ENCODE measurements at places on chromosomes 4 and X.

GRCh38 chr4:37762294-37762990 lies 64.0 kb upstream of the PGM2 start:
- no peak for DNase-seq

DNA sequence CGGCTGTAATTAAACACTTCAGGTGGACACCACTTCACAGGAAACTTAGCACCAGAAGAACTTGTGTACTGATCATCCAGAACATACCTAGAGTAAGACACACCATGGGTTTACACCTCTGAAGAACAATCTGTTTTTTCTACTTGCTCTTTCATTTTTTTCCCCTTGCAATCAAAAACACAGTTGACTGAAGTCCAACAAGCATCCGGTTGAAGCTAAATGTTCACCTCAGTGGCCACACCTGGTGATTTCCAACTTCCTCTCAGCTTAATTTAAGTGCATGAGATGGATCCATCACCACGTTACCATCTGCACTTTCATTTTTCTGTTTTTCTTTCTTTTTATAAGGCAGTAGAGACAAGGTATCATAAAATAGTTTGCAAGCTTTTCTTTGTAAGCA lies 4.9 kb upstream of the TXK start:
- no peak for DNase-seq

- DNase-seq = no peak
Observed at GRCh38 chrX:13086076-13086475, 41.7 kb upstream of the FAM9C start.

DNA sequence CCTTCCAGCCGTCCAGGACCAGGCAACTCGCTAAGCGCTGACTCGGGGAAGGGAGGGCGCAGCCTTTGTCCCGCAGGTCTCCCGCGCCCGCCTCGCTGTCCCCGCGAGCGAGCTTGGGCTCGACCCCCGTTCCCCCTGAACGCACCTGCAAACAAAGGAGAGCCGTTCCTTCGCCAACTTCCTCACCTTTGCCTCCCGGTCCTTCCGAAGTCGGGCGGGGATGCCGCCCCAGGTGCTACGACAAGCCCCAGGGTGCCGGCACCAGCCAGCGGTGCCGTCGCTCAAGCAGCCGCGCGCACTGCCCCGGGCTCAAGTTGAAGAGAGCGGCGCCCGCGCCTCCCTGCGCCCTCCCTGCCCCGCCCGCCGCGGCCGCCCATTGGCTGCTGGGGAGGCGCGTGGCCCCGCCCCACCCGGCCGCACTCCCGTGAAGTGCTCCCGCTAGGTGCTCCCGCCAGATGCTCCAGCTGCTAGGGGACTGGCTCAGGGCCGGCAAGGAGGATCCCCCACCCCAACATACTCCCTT lies 107.1 kb downstream of the NSUN7 start:
- peak; percentile 82 for DNase-seq

DNA sequence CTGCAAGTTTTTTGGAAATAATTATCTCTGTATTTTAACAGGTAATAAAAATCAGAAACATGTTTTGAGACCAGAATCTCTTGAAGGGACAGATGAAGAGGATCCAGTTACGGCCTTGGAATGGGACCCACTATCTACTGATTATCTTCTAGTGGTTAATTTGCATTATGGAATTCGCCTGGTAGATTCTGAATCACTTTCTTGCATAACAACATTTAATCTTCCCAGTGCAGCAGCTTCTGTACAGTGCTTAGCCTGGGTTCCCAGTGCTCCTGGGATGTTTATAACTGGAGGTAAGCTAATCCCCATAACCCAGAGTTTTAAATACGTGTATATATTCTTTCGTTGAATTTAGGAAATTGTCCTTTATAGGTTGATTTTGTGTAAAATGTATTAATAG lies 59.4 kb downstream of the WDR17 start:
- DNase-seq = no peak

GRCh38 chr4:185471235-185472102 lies at the start of gene CCDC110:
Gene CCDC110, minus strand, starts transcription at chr4:185471733. Its CDS starts 50 bp downstream, at chr4:185471683.
- DNase-seq = peak; percentile 86

DNA sequence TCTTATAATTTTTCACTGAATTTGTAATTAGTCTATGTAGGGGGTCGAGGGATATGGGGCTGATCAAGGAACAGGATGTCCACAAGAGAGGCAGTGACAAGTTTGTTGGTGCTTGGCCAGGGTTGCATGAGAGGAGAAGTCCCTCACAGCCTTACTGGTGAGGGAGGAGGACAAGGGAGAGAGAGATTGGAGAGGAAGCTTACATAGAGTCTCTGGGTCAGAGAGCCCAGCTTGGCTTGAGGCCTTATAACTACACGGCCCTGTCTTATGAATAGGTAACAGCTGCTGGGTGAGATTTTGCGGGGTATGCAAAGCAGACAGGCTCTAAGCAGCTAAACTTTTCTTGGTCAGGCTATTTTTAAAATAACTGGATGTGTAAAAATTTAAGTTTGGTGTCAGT lies 37.9 kb upstream of the OTUD4 start:
- DNase-seq = no peak

DNA sequence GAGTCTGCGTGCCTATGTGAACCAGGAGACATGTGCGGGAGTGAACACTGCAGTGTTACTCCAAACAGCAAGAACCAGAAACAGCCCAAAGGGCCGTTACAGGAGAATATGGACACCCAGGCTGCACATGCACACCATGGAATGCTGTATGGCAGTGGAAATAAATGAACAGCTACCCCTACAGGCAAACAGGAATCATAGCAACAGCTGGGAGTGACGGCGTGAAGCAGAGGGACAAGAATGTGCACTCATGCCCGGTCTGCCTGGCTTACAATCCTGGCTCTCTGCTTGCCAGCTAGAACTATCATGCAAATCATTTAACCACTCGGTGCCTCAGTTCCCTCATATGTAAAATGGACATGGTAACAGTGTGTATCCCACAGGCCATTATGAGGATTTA lies 16.6 kb downstream of the GPKOW start:
- DNase-seq = no peak

- DNase-seq = no peak
Observed at GRCh38 chr4:66736606-66737005, 808.7 kb downstream of the CENPC start.

- DNase-seq = no peak
Observed at GRCh38 chrX:15173411-15173810, 96.5 kb downstream of the ASB9 start.

- no peak for DNase-seq
Observed at GRCh38 chrX:68462197-68462596, 28.9 kb upstream of the OPHN1 start.

DNA sequence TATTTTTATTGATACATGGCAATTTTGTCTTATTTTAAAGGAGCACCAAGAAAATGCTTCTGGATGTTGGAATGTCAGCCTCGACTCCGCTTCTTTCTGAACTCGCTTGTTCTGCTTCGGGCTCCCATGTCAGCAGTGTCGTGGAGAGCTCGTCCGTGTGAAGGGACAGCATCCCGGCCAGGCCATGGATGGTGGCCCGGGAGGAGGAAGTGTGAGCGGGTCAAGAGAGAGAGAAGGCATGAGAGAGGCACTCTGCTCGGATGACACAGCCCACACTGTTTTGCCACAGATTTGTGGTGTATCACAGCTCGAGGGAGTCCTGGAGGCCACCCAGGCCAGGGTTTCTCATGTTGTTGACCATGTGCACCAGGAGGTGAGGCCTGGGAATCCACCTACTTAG lies 107.0 kb downstream of the TRAPPC11 start:
- DNase-seq = no peak

DNA sequence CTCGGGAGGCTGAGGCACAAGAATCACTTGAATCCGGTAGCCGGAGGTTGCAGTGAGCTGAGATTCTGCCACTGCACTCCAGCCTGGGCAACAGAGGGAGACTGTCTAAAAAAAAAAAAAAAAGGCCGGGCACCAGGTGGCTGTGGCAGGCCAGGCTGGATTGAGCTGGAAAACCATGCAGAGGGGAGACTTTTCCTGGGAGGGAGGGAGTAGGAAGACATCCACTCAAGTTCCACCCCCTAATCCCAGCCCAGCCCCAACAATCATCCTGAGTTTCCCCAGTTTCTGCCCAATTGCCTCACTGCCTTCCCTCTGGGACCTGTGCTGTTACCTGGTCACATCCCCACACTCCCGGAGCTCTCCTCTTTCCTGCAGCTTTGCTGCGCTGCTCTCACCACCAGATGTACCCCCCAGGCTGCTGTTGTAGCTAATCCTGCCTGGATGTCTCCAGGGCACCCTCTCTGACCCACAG lies 9.0 kb upstream of the TSPYL2 start:
- peak; percentile 38 for DNase-seq

GRCh38 chrX:40897718-40898270 lies 162.5 kb upstream of the MED14 start:
- no peak for DNase-seq

GRCh38 chr4:12555011-12555410 lies 929.1 kb downstream of the RAB28 start:
- no peak for DNase-seq

GRCh38 chr4:169975838-169976796 lies 50.1 kb downstream of the MFAP3L start:
- no peak for DNase-seq

- DNase-seq = peak; percentile 92
Observed at GRCh38 chrX:41084044-41084892, 977 bp upstream of the USP9X start.

DNA sequence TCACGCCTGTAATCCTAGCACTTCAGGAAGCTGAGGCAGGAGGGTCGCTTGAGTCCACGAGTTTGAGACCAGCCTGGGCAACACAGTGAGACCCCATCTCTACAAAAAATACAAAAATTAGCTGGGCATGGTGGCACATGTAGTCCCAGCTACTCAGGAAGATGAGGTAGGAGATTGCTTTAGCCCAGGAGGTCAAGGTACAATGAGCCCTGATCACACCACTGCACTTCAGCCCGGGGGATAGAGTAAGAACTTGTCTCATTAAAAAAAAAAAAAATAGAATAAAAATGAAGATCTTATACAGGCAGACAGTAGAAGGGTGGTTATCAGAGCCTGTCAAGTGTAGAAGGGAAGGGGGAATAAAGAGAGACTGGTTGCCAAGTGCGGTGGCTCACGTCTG lies 116.9 kb downstream of the PDS5A start:
- no peak for DNase-seq

GRCh38 chrX:3820167-3820566 lies 106.7 kb upstream of the PRKX start:
- no peak for DNase-seq

GRCh38 chr4:70666369-70666768 lies at the start of gene JCHAIN:
Gene JCHAIN, minus strand, starts transcription at chr4:70666508. Its CDS starts 18 bp downstream, at chr4:70666490.
- DNase-seq = no peak

GRCh38 chr4:73127839-73128453 lies 58.4 kb upstream of the COX18 start:
- no peak for DNase-seq

DNA sequence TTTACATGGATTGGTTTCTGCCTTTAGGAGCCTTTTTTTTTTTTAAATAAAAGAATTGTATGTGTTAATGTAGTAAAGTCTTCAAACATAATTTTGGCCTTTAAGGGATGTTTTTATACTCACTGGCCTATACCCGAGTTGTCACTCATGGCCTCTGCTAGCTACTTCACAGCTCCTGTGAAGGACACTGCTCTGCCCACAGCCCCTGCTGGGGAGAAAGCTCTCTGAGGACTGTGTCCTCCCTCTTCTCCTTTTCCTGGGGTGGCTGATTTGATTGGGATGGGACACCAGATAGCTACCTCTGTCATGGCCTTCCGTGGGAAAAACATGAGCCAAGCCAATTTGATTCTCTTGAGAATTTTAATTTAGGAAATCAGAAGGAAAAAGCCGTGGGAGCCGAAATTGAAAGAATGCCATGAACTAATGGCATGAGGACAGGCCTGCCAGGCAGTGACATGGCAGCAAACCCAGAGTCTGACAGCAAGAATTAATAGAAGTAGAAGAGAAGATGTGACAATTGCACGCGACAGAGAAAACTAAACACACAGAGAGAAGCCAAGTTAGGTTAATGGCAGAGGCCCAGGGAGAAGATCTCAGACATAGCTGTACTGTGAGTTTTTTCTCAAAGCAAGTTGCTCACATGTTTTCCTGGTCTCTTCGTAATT lies 81.4 kb downstream of the ARHGAP10 start:
- DNase-seq = no peak

GRCh38 chr4:64617800-64618199 lies 208.6 kb upstream of the TECRL start:
- peak; percentile 38 for DNase-seq

Measured in COR-L47 (cell line).